Muscle of leg (tissue), 16 donors: ENCODE measurements at places on chromosomes 6 and 20. TPM values are rescaled to one million over a fixed set of nuclear protein-coding genes. Genes with fewer than 3 reads are reported as not detected.

Gene FKBP1C
- total RNA-seq = 0.13 TPM

Gene SOBP
- 13.6 TPM for total RNA-seq

Gene BNIP5
- 0.04 TPM for total RNA-seq

- H3K4me1 ChIP-seq = no peaks in the 10 kb centered on the region
- no peaks in the 10 kb centered on the region for H3K36me3 ChIP-seq
- H3K27me3 ChIP-seq = no peaks in the 10 kb centered on the region
- peak; percentile 4 for DNase-seq
These were observed 119.4 kb upstream of the GJE1 start for GRCh38 chr6:142013287-142013686.

- H3K36me3 ChIP-seq = no peaks in the 10 kb centered on the region
- no peak overlapping the region for H3K4me3 ChIP-seq
- no peak for DNase-seq
- H3K27ac ChIP-seq = no peak overlapping the region
- H3K4me1 ChIP-seq = no peaks in the 10 kb centered on the region
These were observed 495.2 kb upstream of the FLRT3 start for GRCh38 chr20:14832630-14833029.

DNA sequence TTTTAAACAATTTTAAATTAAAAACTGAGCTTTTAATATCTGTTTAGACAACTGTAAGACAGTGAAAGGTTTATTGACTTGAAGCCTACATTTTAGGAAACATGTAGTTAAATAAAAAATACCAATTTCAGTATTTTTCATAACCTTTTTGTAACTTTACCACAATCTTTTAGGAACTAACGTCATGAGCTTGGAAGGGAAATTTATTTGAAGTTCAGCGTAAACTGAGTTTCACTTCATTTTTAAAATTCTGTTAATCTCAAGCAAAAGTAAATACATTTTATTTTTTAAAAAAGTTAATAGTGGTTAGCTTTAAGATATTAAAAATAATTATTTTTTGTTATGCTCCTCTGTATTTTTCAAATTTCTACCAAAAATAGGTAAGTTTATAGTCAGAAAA is 5.5 kb downstream of the CST7 start:
- peaks cover 4% of the 10 kb centered on the region for H3K4me1 ChIP-seq
- peaks cover 14% of the 10 kb centered on the region for H3K36me3 ChIP-seq
- DNase-seq = peak; percentile 23
- H3K27ac ChIP-seq = no peak overlapping the region
- H3K27me3 ChIP-seq = no peaks in the 10 kb centered on the region

- no peaks in the 10 kb centered on the region for H3K36me3 ChIP-seq
- DNase-seq = no peak
- H3K27me3 ChIP-seq = no peaks in the 10 kb centered on the region
- no peaks in the 10 kb centered on the region for H3K4me1 ChIP-seq
- no peak overlapping the region for H3K4me3 ChIP-seq
- H3K27ac ChIP-seq = no peak overlapping the region
These were observed 71.6 kb upstream of the MAP3K7 start for GRCh38 chr6:90658497-90658896.

Gene KHDRBS2
- 0.71 TPM for total RNA-seq

Gene PTCRA
- not detected for total RNA-seq
